Stimulated activated CD8-positive, alpha-beta memory T cell treated with anti-CD3 and anti-CD28 coated beads, Interleukin-15, amount 100 ng/mL, for 24 hours (primary cell): ENCODE measurements at places on chromosomes 13 and 19.

DNA sequence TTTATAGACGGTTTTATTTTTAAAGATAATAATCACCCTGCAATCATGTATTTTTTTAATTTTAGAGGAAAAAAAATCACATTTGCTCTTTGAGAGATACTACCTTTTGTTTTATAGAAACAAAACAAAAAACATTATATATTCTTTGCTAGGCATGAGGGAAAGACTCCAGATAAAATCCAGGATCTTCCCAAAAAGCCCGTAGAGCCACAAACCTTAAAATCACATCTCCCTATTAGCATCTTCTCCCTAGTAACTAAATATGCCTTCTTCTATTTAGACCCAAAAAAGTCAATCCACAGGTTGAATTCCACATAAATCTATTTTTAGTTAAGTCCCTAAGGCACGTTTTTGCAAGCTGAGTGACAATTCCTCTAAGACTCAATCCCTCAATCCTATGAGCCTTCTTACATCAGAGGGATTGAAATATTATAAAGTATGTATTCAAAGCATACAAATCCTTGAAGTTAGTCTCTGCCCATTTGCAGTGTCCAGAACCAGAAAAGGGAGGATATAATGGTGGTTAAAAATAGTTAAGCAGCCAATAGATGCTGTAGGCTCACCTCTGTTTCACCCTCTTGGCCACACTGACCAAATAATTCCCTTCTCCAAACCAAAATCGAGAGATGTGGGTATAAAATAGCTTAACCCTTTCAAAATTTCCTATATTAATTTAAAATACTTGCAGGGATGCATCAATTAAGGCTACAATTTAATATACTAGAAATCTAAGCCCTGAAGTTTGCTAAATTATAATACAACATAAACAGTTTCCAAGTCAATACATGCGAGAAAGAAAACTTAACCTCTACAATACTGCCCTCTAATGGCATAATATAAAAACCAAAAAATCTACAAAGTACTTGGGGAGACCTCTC, 64.0 kb downstream of the SERP2 start:
- no peak for DNase-seq

- DNase-seq: no peak
Measured at GRCh38 chr19:19345232-19345631, 24.6 kb downstream of the MAU2 start.

GRCh38 chr13:36207672-36208071, 6.7 kb downstream of the SOHLH2 start:
- no peak for DNase-seq

DNA sequence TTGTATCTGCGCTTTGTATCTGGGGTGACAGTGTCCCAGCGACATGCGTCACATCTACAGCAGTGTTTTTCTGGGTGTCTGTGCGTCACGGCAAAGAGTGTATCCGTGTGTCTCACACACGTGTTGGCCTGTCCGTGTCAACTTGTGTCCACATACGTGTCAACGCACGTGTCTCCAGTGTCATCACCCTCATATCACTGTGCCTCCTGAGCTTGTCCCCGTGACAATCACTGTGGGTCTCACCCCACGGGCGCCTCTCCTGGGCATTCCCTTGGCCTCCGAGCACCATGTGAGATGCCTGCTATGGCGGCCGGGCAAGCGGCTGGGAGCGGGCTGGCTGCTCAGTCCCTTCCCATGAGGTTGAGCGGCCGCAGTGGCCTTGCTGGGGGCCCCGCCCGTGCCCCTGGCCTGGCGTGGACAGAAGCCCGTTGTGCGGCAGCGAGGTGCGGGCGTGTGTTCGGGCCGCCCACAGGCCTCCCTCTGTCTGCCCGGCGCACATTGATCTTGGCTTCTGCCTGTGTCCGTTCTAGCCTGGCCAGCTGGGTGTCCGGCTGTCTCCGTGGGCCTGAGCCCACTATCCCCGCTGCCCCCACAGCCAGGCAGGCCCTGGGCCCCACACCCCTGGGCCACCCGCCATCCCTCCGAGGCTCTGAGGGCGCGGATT, 6.4 kb downstream of the NFIX start:
- DNase-seq: no peak

DNA sequence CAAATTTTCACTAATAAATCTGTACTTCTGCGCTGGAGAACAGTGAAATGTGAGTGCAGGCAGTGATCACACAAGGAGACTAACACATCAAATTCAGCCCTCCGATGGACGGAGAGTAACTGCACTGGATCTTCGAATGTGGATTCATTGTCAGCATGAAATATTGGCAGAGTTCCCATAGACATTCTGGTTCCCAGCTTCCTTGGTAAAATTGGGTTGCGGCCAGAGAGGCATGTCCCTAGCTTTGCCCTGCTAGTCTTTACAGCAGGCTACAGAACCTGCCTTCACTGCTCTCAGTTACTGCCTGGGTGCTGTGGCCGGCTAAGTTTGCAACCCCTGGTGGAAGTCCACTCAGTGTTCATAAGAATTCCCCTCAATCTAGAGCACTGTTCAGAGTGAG, 32.3 kb upstream of the UQCRFS1 start:
- DNase-seq: no peak

GRCh38 chr19:36060430-36060829, 5.7 kb downstream of the WDR62 start:
- DNase-seq: no peak

- DNase-seq: no peak
Measured at GRCh38 chr13:105541565-105541964, 993.9 kb downstream of the EFNB2 start.

DNA sequence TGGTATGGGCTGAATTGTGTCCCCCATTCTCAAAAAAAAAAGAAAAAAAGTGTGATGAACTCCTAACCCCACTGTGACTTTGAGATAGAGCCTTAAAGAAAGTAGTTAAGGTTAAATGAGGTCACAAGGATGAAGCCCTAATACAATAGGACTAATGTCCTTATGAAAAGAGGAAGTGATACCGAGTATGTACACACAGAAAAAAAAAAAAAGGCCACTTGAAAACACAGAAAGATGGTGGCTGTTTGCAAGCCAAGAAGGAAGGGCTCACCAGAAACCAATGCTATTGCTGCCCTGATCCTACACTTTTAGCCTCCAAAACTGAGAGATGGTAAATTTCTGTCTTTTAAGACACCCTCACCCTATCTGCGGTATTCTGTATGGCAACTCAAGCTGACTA, 955.6 kb downstream of the PCDH17 start:
- no peak for DNase-seq

DNA sequence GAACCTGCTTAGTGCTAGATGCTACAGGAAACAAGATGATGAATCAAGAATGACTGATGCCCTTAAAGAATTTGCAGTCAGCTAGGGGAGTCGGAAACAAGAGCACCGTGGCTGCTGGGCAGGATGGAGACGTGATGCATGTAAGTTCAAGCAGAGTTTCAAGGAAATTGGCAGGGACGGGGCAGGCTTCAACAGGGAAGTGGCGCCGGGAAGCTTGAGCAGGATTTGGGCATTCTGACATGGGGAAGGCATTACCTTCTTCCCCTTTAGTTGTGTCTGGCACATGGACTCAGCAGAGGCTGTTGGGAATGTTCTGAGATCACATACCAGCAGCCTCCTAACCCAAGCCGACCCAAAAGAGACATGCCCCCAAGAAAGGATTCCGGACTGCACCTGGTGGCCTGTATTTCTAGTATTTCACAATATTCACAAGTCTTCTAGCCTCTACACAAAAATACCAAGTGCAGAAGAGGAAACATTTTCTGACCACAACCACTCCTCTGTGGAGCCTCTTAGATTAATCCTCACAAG, 138.2 kb downstream of the CRYL1 start:
- no peak for DNase-seq

GRCh38 chr13:43787997-43788396, 1.2 kb upstream of the ENOX1 start:
- no peak for DNase-seq

DNA sequence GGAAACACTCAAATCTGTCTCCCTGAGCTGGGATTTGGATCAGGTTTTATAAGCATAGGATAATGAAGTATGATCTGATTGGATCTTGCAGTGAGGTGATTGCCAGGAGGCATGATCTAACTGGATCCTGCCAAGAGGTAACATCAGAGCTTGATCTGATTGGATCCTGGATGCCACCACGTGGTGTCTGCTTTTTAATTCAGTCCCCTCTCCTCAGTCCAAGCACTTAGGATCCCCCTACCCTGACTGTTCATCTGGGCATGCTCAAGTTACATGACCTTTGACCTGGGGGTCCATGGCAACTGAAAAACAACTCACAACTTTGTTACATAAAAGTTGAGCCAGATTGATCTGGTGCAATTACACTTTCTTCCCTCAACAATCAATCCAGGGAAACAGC, 47.5 kb upstream of the LSM14A start:
- DNase-seq: no peak

DNA sequence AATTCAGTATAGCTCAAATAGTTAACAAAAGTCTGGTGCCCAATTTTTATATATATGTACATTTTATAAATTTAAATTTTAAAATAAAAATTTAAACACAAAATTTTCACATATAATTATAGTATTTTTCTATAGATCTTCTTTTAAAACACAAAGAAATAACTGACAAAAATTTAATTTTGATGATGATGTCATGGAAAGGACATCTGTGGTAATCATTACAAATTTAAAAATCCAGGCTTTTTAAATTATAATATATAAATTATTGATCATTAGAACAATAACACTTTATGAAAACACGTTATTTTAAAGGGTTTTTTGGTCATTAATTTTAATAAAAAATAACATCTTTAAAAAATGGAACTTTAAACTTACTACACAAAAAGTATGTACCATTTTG, 381.1 kb downstream of the DACH1 start:
- no peak for DNase-seq

DNA sequence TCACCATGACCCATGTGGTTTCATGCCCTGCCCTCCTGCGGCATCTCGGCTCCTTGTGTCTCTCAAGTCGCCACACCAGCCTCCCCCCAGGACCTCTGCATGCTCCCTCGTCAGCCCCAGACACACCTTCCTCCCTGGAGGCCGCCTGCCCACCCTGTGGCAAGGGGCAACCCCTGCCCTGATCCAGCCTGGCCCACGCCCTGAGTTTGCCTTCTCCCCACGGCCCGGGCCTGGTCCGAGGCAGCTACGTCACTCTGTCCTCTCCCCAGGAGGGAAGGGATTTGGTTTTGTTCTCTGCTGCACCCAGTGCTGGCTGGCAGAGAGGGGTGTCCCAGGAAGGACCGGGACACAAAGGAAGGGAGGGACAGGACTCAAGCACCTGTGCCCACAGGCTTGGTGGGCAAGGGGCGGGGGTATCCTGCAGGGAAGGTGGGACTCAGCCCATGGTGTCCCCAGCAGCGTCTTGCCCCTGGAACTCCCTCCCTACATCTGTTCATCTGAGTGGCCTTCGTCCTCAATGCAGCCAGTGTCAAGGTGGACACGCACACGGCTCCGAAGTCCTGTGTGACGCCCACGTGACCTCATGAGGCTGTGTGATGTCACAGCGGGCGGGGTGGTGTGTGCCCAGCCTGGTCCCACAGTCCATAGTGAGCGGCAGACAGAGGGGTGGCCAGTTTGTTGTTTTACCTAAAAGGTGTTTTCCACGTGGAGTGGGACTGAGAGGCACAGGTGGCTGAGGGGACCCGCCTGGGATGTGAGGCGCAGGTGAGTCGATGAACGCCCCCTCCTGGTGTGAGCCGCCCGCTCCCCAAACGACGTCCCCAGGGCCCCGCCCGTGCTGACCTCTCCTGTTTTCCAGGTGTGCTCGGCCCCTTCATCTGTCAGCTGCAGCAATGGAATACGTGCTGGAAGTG, at the start of gene TEX29:
TSS of gene TEX29 (plus strand) at position 645 of the 914 bp plus-strand sequence. CDS start at position 894, 249 bp downstream.
- no peak for DNase-seq

DNA sequence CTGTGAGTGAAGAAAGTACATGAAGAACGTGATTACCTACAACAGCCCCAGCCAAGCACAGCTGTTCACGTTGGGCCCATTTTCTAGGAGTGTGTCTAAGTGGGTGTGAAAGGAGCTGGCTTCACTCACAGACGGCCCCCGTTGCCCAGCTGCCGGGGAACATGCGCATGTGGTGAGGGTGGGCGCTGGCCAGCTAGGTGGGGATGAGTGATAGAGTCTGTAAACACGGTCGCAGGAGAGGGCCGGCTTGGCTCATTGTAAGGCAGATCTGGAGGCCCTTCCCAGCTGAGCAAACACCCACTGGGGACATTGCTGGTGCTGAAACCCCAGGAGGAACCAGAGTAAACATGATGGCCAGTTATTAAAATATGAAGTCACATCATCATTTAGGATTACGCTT, 160.5 kb downstream of the TEX29 start:
- DNase-seq: no peak
